ENCODE measurements at places on chromosomes 16 and 17.

DNA sequence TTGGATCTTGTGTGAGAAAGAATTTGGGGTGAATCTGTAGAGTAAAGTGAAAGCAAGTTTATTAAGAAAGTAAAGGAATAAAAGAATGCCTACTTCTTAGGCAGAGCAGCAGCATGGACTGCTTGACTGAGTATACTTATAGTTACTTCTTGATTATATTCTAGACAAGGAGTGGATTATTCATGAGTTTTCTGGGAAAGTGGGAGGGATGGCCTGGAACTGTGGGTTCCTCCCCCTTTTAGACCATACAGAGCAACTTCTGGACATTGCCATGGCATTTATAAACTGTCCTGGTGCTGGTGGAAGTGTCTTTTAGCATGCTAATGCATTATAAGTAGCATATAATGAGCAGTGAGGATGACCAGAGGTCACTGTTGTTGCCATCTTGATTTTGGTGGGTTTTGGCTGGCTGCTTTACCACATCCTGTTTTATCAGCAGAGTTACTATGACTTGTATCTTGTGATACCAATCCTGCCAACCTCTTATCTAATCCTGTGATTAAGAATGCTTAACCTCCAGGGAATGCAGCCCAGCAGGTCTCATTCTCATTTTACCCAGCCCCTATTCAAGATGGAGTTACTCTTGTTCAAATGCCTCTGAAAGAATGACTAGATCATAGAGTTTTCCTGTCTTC is 58.7 kb downstream of the HSD17B2 start:
- no peaks in the 10 kb centered on the region for H3K36me3 ChIP-seq
- H3K27me3 ChIP-seq = peaks cover 4% of the 10 kb centered on the region
- H3K27ac ChIP-seq = no peak overlapping the region
- H3K4me1 ChIP-seq = peaks cover 3% of the 10 kb centered on the region
- no peak overlapping the region for H3K4me3 ChIP-seq
- no peak for DNase-seq

- H3K4me1 ChIP-seq = peaks cover 2% of the 10 kb centered on the region
- H3K27me3 ChIP-seq = no peaks in the 10 kb centered on the region
- no peak for DNase-seq
- no peak overlapping the region for H3K27ac ChIP-seq
- no peak overlapping the region for H3K4me3 ChIP-seq
- H3K36me3 ChIP-seq = no peaks in the 10 kb centered on the region
Observed at GRCh38 chr16:15897121-15897780, 8.8 kb upstream of the CEP20 start.

GRCh38 chr17:10843811-10844210 is 5.9 kb upstream of the PIRT start:
- H3K36me3 ChIP-seq = no peaks in the 10 kb centered on the region
- H3K27me3 ChIP-seq = peaks cover 51% of the 10 kb centered on the region
- no peak overlapping the region for H3K27ac ChIP-seq
- H3K4me1 ChIP-seq = peaks cover 16% of the 10 kb centered on the region

GRCh38 chr16:19757026-19757425 is 39.0 kb downstream of the IQCK start:
- no peaks in the 10 kb centered on the region for H3K27me3 ChIP-seq
- no peaks in the 10 kb centered on the region for H3K36me3 ChIP-seq
- H3K27ac ChIP-seq = peak overlapping the region; percentile 73
- no peak for DNase-seq

- peaks cover 23% of the 10 kb centered on the region for H3K36me3 ChIP-seq
- peaks cover 2% of the 10 kb centered on the region for H3K4me1 ChIP-seq
- no peaks in the 10 kb centered on the region for H3K27me3 ChIP-seq
- no peak overlapping the region for H3K4me3 ChIP-seq
- no peak overlapping the region for H3K27ac ChIP-seq
Observed at GRCh38 chr17:82922646-82923045, 82.8 kb upstream of the ZNF750 start.

GRCh38 chr16:82331974-82332750 is 162.1 kb upstream of the MPHOSPH6 start:
- H3K4me3 ChIP-seq = no peak overlapping the region
- H3K27me3 ChIP-seq = peaks cover under 1% of the 10 kb centered on the region
- peaks cover 63% of the 10 kb centered on the region for H3K4me1 ChIP-seq
- no peaks in the 10 kb centered on the region for H3K36me3 ChIP-seq
- H3K27ac ChIP-seq = peak overlapping the region; percentile 22

DNA sequence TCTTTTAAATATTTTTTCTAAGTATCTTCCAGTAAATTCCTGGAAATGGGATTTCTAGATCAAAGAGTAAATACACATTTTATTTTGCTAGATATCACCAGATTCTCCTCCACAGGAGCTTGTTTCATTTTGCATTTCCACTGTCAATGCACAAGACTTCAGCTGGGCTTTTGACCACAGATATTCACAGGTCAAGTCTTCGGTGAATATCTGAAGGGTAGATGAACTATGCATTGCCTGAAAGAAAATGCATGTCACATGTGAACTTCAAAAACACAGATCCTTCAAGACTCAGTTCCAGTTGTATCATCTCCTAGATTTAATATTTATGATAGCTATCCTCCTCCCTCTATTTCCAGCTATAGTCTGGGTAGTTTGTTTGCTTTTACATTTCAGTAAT is 963.6 kb upstream of the GOT2 start:
- no peak overlapping the region for H3K4me3 ChIP-seq
- H3K4me1 ChIP-seq = peaks cover 3% of the 10 kb centered on the region
- no peaks in the 10 kb centered on the region for H3K27me3 ChIP-seq
- no peak overlapping the region for H3K27ac ChIP-seq
- no peaks in the 10 kb centered on the region for H3K36me3 ChIP-seq
- no peak for DNase-seq

- H3K27ac ChIP-seq = no peak overlapping the region
- no peak for DNase-seq
- no peak overlapping the region for H3K4me3 ChIP-seq
- H3K4me1 ChIP-seq = peaks cover 8% of the 10 kb centered on the region
- no peaks in the 10 kb centered on the region for H3K27me3 ChIP-seq
- no peaks in the 10 kb centered on the region for H3K36me3 ChIP-seq
Observed at GRCh38 chr17:51128076-51128475, 7.4 kb upstream of the SPAG9 start.

DNA sequence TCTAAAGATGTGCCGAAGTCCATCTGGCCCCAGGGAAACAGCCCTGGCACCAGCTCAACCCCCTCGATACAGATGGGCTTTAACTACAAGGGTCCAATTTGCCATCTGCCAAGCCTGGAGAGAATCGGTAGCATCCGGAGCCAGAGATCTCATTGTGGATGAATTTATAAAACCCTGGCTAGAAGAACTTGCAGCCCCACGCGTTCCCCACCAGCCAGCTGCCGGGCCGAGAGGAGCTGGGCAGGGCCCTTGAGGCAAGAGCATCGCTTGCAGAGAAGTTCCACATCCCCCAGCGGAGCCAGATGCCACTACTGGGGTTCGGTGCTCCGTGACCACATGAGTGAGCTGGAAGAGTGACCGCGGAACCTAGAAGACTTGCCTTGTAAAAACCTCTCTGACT is 65.3 kb upstream of the NOL11 start:
- H3K4me1 ChIP-seq = no peaks in the 10 kb centered on the region
- H3K27me3 ChIP-seq = no peaks in the 10 kb centered on the region
- no peak overlapping the region for H3K27ac ChIP-seq
- no peak for DNase-seq
- no peaks in the 10 kb centered on the region for H3K36me3 ChIP-seq

DNA sequence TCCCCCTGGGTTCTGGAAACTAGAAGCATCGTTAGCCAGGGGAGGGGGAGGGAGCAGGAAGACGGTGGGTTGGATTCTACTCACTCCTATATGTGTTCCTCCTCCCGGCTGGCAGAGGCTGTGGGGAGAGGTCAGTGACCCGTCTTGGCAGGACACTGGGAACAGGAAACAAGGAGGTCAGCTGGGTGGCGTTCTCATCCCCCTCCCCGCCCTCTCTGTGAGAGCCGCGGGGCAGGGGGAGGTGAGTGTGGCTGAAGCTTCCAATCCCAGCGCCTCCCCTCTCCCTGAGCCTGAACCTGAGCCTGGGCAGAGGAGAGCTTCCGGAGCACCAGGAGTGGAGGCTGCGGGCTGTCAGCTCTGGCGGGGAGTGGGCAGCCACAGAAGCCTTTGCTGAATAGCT is 12.5 kb downstream of the GPRC5C start:
- H3K36me3 ChIP-seq = peaks cover 25% of the 10 kb centered on the region
- H3K27ac ChIP-seq = no peak overlapping the region
- no peak overlapping the region for H3K4me3 ChIP-seq
- H3K4me1 ChIP-seq = peaks cover 20% of the 10 kb centered on the region
- DNase-seq = no peak

GRCh38 chr17:78241277-78242023 is 10.0 kb downstream of the TMEM235 start:
- H3K27ac ChIP-seq = no peak overlapping the region
- DNase-seq = no peak

DNA sequence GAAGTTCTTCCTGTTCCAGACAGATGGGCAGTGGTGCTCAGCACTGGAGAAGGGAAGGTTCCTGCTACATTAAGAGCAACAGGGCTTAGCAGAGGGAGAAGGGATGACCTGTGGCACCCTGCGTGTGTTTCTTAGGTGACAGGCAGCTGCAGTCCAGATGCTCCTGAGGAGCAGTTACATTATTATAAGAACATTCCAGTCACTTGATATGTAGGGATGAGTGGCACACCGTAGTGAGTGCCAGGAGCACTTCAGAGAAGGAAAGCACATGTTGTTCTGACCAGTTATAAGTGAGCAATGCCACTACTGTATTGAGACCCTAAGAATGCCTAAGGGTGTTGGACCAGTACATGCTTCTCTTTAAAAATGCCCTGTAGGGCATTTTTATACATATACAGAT is 39.9 kb upstream of the MRC2 start:
- no peak for DNase-seq
- peaks cover 26% of the 10 kb centered on the region for H3K36me3 ChIP-seq
- H3K4me1 ChIP-seq = no peaks in the 10 kb centered on the region
- no peak overlapping the region for H3K27ac ChIP-seq
- H3K4me3 ChIP-seq = no peak overlapping the region

DNA sequence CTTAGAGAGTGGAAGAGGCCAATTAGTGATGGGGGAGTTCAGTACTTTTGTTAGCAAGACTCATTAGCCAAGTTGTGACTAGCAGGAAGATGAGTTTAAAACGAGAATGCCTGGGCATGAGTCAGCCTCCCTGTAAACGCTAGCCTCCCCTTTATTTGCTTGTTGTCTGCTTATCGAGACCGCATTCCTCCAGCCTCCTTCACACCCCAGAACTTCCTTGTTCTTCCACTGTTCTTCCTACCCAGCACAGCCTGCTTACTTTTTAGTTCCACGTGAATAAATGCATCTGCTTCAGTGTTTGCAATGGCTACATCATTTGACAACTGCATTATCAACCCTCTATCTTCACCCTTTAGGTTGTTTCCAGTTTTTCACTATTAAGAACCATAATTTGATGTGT is 20.2 kb upstream of the OR3A1 start:
- H3K27ac ChIP-seq = no peak overlapping the region
- no peaks in the 10 kb centered on the region for H3K36me3 ChIP-seq
- H3K4me3 ChIP-seq = no peak overlapping the region
- H3K4me1 ChIP-seq = no peaks in the 10 kb centered on the region
- H3K27me3 ChIP-seq = no peaks in the 10 kb centered on the region

- no peaks in the 10 kb centered on the region for H3K4me1 ChIP-seq
- DNase-seq = no peak
- H3K4me3 ChIP-seq = no peak overlapping the region
- peaks cover 41% of the 10 kb centered on the region for H3K27me3 ChIP-seq
- H3K27ac ChIP-seq = peak overlapping the region; percentile 42
- no peaks in the 10 kb centered on the region for H3K36me3 ChIP-seq
Observed at GRCh38 chr16:20613481-20614185, 37.5 kb upstream of the ACSM2B start.

DNA sequence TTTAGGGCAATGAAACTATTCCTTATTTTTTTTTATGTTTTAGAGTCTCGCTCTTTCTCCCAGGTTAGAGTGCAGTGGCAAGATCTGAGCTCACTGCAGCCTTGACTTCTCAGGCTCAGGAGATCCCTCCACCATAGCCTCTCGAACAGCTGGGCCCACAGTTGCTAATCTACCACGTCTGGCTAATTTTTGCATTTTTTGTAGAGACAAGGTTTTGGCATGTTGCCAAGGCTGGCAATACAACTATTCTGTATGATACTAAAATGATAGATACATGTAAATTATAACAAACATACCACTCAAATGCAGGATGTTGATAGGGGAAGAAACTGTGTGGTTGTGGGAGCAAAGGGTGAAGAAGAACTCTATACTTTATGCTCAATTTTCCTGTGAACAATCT is 401.3 kb downstream of the ZFHX3 start:
- H3K36me3 ChIP-seq = peaks cover 2% of the 10 kb centered on the region
- DNase-seq = no peak

DNA sequence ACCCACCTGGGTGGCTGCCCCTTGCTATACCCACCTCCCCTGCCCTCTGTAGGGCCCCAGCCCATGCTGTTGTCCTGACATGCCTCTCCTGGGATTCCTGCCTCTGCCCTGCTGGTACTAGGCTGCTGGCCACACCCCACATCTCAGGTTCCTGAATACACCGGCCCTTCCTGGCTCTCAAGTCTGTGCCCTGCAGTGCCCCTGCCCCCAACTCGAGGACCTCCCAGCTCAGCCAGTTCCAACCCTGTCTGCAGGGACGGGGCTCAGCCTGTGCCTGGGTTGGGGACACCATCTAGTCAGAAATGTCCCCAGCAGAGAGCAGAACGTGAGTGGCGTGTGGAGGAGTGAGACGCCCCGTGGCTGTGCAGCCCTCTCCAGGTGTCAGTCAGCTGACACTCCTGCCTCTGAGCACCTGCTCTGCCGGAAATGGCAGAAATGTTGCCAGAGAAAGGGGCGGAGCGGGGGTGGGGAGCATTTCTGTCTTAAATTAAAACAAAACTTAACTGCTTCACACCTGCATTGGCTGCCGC is 28.7 kb downstream of the ACSF3 start:
- no peak overlapping the region for H3K4me3 ChIP-seq
- no peaks in the 10 kb centered on the region for H3K4me1 ChIP-seq
- no peaks in the 10 kb centered on the region for H3K27me3 ChIP-seq
- peaks cover 18% of the 10 kb centered on the region for H3K36me3 ChIP-seq
- no peak for DNase-seq
- H3K27ac ChIP-seq = no peak overlapping the region

Data from progenitor cell of endocrine pancreas (in vitro differentiated cells).